ENCODE measurements at places on chromosomes 4 and X.

GRCh38 chrX:44784241-44784640, 59.6 kb upstream of the DUSP21 start:
- DNase-seq: no peak

DNA sequence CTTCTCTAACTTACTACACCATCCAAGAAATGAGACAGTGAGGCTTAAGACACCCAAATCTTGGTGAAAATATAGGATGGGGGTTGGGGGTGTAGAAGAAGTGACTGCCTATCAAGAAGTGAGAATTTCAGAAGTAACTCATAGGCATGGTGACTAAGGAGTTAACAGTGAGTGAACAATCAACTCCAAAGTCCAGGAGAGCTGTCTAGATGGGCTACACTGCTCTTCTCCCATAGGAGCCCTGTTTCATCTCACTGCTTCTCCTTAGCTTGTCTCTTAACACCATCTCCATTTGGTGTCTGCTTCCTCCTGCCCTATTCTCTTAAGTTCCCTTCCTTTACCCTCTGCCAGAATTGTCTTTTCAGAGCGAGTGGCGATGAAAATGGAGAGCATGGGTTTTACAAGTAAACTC, 22.7 kb downstream of the FABP2 start:
- no peak for DNase-seq

DNA sequence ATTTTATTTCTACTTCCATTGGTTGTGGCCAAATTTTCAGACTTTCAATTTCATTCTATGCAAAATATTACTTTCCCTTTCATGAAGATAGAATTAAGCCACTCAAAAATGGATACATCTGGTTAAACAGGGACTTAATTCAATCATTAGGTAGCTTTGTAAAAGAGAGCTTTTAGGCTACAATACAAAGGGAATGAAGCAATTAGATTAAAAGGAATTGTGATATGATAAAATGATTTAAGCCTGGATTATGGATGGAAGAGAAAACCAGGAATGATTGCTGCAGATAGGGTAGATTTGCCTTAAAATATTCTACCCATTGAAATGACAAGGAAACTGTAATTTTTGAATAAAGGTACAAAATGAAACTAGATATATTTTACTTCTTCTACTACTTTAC, 134.6 kb upstream of the PDHA2 start:
- no peak for DNase-seq

DNA sequence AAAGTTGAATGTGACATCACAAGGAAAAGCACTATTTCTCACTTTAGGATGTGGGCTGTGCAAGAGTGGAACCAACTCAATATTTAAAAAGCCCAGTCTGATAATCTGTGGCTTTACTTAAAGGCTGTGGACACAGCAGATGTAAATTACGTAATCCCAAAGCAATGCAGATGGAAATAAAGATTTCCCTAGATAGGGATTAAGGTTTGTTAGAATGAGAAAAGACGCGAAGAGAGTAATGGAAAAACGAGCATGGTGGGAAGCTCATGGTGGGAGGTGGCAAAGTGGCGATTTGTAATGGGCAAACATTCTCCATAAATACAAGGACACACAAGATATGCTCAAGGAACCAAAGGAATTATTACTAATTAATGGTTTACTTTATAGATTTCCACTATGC, 985.5 kb downstream of the FSTL5 start:
- no peak for DNase-seq

- DNase-seq: no peak
Measured at GRCh38 chrX:77945910-77946545, 23.4 kb downstream of the PGAM4 start.

- DNase-seq: no peak
Measured at GRCh38 chr4:188439641-188440311, 300.5 kb downstream of the TRIML1 start.

Measured in stimulated activated CD4-positive, alpha-beta T cell treated with anti-CD3 and anti-CD28 coated beads, Interleukin-4, amount 100 ng/mL, for 1 hour (primary cell).